Fibroblast of skin of scalp (primary cell): ENCODE measurements at places on chromosomes 2 and 18.

DNA sequence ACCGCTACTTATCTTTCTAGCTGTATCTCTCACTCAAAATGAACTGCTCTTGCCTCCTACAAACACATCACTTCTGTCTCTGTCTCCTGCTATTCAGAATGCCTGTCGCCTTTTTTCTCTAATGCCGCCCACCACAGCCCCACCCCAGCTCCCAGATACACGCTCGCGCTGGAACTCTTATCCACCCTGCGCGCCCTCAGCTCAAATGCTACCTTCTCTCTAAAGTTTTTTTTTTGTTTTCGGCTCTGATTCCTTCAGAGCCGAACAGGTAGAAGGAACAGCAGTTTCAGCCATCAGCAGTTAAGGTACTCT lies 3.9 kb upstream of the SOS1 start:
- no peak for DNase-seq

- no peak for DNase-seq
These were observed 61.6 kb upstream of the HPCAL1 start for GRCh38 chr2:10240911-10241610.

- DNase-seq: no peak
These were observed 107.7 kb downstream of the HDAC4 start for GRCh38 chr2:239292959-239293774.

- DNase-seq: no peak
These were observed 28.1 kb downstream of the MRPL33 start for GRCh38 chr2:27799646-27800010.

GRCh38 chr2:71466301-71467179 lies 13.2 kb downstream of the DYSF start:
- no peak for DNase-seq
